Activated CD4-positive, alpha-beta T cell treated with anti-CD3 and anti-CD28 coated beads, Interleukin-2, amount 50 U/mL, for 48 hours (primary cell): ENCODE measurements at places on chromosomes 12 and 14.

- no peak for DNase-seq
Observed at GRCh38 chr14:21182166-21182565, 26.3 kb upstream of the OR5AU1 start.

- DNase-seq: no peak
Observed at GRCh38 chr14:52399921-52400595, 85.9 kb downstream of the PTGER2 start.

DNA sequence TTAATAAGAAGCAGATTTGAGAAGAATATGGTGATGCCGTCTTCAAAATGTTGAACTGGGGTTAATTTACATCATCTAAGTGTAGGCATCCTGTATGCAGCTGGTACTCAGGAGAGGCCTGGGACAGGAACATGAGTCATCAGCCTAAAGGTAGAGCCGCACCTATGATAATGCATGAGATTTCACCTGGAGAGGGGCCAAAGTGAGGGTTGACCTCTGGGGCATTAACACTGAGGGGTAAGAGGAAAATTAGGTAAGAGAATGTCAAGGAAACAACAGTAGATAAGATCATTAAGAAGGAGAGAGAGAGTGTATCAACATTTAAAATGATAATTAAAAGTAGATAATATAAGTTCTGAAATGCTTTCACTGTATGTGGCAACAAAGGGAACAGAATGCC is 20.2 kb upstream of the SSTR1 start:
- no peak for DNase-seq

GRCh38 chr14:72619111-72619571 is 274.8 kb downstream of the DPF3 start:
- no peak for DNase-seq

GRCh38 chr12:46209914-46210872 is 58.6 kb downstream of the SLC38A1 start:
- DNase-seq: peak; percentile 77

- DNase-seq: no peak
Observed at GRCh38 chr14:95660651-95661515, 25.3 kb upstream of the TCL1B start.

DNA sequence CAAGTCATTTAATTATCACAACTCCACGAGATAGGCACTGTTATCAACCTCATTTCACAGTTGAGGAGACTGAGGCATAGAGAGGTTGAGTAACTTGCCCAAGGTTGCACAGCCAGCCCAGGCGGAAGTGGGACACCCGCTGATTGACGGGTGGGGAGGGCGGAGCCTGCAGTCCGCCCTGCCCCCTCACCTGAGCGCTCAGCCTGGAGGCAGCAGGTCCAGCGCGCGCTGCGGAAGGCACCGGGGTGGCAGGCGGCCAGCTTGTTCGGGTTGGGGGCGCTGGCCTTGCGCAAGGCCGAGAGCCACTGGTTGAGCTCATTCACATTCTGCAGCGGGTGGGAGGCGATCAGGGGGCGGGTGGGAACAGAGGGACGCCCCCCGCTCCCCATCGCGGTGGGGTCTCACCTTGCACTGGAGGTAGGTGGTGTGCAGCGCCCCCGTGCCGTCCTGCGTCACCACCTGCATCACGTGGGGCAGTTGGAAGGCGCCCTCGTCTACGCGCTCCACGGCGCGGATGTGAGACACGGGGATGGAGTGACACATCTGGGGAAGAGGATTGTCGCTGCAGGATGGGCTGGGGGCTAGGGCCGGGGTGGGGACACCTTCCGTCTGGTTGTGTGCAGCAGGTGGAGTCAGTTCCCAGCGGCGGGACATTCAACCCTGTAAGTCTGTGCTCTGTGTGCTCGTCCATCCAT is 31.7 kb downstream of the RASAL1 start:
- DNase-seq: peak; percentile 74

DNA sequence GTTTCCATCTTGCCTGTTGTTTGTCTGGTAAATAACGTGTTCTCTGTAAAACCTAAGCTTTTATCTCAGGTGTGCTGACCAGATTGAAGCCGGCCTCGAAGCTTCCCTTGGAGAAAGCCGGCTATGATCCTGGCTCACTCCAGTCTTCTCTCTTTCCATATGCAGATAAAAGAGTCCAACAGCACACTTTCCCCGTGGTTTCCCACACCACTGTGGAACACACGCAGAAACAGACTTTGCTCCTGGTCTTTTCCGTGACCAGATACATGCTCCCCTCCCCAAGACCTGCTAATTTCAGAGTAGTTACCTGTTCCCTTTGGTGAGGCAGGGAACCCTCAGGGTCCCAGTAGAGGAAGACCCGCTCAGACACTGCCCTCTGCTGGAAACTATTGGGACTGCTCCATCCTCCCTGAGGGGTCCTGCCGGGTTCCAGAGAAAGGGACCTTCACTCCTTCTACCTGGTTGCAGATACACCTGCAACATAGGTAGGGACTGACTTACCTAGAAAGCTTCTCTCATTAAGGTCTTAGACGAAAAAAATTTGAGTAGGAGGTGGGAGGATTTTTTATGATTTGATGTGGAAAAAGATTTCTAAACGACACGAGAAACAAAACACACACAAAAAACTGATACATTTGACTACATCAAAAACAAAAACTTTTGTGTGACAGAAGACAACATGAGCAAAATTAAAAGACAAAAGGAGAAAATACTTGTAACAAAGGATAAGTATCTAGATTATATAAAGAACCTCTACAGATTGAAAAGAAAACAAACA is 415.4 kb upstream of the CCDC196 start:
- peak; percentile 77 for DNase-seq

GRCh38 chr14:87158283-87158682 is 834.7 kb downstream of the GALC start:
- DNase-seq: no peak

DNA sequence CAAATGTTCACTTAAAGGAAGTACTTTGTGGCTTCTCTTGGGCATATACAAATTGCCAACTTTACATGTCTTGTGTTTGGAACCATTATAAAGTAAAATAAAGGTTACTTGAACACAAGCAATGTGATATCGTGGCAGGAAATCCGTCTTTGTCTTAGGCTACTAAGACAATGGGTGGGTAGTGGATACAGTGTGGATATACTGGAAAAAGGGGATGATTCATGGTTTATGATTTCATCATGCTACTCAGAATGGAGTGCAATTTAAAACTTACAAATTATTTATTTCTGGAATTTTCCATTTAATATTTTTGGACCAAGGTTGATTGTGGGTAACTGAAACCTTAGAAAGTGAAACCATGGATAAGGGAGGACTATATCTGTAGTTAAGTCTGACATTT is 48.4 kb downstream of the MYRFL start:
- DNase-seq: no peak

DNA sequence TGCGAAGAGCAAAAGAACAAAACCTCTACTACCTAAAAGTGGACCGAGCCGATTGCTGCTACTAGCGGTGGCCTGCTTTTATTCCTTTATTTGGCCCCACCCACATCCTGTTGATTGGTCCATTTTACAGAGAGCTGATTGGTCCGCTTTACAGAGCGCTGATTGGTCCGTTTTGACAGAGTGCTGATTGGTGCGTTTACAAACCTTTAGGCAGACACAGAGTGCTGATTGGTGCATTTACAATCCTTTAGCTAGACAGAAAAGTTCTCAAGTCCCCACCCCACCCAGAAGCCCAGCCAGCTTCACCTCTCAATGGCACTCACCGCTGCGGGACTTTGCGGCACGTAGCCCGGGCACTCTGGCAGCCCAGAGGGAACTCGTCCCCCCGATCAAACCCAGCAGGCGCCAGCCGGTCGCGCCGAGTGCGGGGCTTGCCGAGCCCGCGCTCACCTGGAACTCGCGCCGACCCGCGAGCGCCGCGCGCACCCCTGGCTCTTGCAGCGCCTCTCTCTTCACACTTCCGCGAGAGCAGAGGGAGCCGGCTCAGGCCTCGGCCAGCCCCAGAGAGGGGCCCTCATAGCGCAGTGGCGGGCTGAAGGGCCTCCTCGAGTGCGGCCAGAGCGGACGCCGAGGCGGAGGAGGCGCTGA is 8.7 kb upstream of the FGD4 start:
- peak; percentile 12 for DNase-seq

GRCh38 chr14:94612580-94613554 is 676 bp downstream of the SERPINA3 start:
- DNase-seq: no peak

GRCh38 chr12:16076557-16076956 is 165.4 kb downstream of the DERA start:
- no peak for DNase-seq

DNA sequence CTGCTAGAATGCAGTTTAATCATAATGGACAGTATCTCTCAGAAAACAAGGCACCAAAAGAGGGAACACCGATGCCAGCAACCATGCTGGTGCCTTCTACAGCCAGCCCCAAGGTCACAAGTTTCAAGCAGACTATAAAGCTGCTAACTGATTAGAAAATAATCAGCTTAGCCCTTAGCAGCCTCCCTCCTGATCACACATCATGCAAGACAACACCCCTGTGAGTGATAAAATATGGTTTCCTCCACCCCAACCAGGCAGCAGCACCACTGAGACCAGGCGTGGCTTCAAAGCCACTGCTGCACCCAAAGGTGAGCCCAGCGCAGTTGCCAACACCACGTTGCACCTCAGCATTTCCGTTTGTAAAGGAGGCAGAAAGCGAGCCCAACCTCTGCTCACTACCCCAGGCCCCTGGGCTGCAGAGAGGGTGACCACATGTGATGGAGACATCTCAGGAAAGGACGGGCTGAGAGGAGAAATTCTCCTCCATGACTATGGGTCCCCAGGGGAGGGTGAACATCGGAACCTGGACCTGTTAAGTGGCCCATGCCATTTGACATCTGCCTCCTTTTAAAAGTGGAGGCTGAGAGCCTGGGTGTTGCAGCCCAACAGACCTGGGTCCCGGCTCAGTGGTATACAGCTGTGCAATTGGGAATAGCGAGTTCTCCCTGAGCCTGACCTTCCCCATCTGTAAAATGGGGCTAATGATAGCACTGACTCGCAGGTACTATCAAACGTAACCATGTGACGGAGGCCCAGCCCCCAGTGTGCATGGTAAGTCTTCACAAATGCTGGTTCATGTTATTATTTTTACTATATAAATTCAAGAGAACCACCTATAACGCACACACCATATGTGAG is 11.5 kb downstream of the ZFP36L1 start:
- no peak for DNase-seq

- DNase-seq: peak; percentile 48
Observed at GRCh38 chr12:53232646-53233461, 845 bp upstream of the RARG start.

DNA sequence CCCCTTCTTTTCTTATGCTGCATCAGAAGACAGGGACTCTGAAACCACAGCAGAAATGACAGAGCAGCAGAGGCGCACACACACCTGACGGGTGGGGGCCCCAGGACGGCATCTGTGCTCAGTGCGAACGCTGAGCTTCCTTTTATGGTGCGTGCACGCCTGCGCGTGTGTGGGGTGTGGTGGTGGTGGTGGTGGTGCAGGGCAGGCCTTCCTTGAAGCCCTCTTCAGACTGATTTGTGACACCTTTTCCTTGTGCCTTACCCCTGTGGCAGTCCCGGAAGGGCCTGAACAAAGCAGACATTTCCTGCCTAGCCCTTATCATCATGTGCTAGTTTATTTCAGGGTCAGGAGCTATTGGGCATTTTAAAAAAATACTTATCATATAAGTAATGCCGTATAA is 75.7 kb downstream of the TSPAN9 start:
- DNase-seq: peak; percentile 7

GRCh38 chr14:104353221-104353920 is 215.0 kb downstream of the KIF26A start:
- no peak for DNase-seq
